ENCODE measurements at places on chromosomes 11 and 22. TPM values are rescaled to one million over a fixed set of nuclear protein-coding genes. Genes with fewer than 3 reads are reported as not detected.
A peak's percentile ranks its signal among the peaks of the same experiment; 100 is the strongest.

DNA sequence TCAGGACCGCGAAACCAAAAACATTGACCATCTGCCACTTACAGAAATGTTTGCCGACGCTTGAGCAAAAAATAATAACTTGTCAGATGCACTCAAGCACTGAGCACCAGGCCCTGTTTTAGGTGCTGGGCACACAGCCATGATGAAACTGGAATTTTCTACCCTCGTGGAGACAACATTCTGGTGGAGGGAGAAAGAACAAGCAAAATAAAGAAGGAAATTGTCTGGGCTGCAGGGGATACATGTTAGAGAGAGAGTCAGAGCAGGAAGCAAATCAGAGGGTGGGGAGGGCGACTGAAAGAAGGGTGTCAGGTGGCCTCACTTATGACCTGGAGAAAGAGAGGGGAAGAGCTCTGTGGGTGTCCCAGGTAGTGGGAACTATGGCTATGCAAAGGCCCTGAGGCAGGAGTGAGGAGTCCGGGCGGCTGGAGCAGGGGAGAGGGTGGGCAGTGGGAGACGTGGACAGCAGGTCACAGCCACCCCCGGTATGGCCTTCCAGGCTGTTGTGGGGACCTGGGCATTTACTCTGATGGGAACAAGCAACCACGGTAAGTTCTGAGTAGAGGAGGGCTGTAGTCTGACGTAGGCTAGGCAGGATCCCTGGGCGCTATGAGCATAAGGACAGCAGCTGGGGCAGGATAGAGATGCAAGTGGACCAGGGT, 78.8 kb downstream of the MYEOV start:
- no peak for DNase-seq

- DNase-seq = no peak
These were observed 716.3 kb upstream of the ANO5 start for GRCh38 chr11:21476588-21476987.

GRCh38 chr11:9982796-9983579, 311.0 kb downstream of the SBF2 start:
- no peak for DNase-seq

DNA sequence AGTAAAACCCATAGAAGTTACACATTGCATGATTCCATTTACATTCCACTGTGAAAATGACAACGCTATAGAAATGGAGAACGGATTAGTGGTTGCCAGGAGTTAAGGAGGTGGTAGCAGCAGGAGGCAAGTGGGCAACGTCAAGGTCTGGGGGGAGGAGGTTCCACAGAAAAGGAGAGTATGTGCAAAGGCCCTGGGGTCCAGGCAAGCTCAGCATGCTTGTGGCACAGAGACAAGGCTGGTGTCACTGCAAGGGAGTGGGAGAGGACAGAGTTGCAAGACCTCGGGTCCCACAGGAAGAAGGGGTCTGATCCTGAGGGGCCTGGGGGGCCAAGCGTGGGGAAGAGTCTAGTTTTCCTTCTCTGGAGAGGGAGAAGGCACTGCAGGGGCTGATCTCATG, 240.8 kb downstream of the MN1 start:
- no peak for DNase-seq

The SMC1B gene
- 0.08 TPM for total RNA-seq

- no peak for DNase-seq
These were observed 89.5 kb upstream of the HTATIP2 start for GRCh38 chr11:20274031-20274430.

- peak; percentile 78 for DNase-seq
These were observed 922 bp upstream of the CSNK1E start for GRCh38 chr22:38317995-38318715.

GRCh38 chr11:69052343-69053168, 3.8 kb downstream of the TPCN2 start:
- DNase-seq = no peak

DNA sequence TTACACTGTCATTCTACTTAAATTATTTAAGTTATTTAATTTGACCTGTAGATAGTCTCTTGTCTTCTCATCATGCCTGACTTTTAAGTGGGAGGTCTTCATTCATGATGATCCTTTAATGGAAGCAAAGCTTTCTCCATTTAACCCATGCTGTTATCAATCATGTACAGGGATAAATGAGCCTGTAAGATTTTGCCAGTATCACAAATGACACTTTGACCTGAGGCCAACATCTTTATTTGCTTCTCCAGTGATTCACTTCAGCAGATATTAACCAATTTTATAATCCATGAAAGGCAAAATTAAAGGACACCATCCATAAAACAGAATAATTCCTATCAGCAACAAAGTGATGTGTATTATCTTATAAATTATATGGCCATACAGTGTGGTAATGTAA, 7.7 kb downstream of the CCDC73 start:
- DNase-seq = no peak

The LDLRAD3 gene
- 11.4 TPM for total RNA-seq

The C11orf91 gene
- total RNA-seq = not detected

- DNase-seq = no peak
These were observed 3.6 kb upstream of the CCND1 start for GRCh38 chr11:69637198-69637940.

Measured in kidney epithelial cell (primary cell).